NCI-H1930 (cell line): ENCODE measurements at places on chromosomes 6 and 20.

DNA sequence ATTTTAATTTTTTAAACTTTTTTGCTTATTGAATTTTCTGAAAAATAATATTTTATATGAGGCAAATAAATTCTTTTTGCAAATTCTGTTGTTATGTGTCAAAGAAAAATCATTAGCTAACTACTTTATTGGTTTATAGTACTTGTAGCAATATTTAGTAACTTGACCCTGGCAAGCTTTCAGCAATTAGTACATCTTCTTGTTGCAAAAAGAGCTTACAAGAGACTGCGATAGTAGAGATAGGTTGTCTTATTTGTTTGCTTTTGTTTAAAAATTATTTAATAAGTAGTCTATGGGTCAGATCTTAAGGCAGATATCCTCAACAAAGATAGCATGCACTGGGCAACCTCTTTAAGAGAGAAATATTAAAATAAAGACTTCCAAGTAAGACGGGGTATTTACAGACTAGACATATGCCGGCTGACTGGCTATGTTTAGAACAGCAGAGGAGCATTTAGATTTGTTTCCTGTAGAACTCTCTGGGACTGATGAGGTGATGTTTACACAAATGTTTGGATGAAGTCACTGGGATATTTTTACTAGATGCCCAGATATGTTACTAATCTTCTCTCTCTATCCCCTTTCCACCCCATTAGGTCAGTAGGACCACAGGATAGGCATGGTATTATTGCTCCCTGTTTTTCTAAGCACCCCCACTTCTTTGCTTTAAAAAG lies 25.0 kb downstream of the VGLL2 start:
- DNase-seq, result no peak

- no peak for DNase-seq
Observed at GRCh38 chr20:52864916-52865605, 107.1 kb upstream of the TSHZ2 start.

GRCh38 chr20:11060423-11061185 lies 386.8 kb upstream of the JAG1 start:
- no peak for DNase-seq

DNA sequence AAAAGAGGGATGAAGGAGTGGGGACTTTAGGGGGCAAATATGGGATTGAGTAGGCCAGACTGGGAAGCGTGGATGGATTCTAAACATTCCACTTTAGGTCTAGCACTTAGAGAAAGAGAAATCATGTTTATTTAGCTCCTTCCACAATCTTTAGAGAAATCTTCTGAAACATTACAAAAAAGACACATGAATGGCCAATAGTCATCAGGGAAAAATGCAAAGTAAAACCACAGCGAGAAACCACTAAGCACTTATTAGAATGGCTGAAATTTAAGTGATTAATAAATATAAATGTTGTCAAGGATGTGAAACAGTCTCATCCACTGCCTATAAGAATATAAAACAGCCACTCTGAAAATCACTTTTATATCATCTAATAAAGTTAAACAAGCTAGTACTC lies 46.9 kb downstream of the HLA-A start:
- DNase-seq, result no peak

DNA sequence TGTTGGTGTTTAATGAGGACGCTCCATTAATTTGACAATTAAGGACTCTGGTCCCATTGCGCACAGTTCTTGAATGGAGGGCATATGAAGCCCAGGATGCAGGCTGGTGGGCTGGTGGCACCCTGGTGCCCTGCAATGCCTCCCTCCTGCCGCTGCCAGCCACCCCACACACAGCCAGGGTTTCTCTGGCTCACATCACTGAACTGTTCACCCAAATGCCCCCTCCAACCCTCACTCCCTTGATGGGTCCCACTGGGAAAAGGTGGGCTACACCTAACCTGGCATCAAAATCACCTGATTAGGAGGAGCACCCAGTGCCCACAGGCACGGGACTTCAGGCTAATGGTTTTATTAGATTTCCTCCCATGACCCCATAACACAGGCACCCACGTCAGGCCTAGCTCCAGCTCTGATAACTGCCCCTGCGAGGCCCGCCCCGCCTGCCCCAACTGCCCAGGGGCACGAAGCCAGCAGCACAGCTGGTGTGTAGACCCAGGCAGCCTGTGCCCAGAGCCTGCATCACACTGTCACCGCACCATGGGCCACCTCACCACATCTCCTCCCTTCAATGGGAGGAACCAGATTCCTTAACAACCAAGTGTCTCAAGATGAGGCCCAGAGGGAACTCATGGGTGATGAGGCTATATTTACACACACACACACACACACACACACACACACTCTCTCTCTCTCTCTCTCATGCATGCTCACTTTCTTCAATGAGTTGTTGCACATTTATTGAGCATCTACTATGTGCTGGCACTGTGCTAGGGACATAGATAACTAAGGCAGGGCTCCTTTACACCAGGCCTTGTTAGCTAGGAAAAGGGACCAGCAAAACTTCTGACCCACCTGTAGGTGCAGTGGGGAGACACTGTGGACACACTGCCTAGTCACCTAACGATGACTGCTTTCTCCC lies 107.3 kb downstream of the NOL4L start:
- no peak for DNase-seq

- no peak for DNase-seq
Observed at GRCh38 chr6:128256095-128256494, 264.3 kb downstream of the PTPRK start.

- DNase-seq, result no peak
Observed at GRCh38 chr6:111445861-111446267, 37.2 kb downstream of the REV3L start.

DNA sequence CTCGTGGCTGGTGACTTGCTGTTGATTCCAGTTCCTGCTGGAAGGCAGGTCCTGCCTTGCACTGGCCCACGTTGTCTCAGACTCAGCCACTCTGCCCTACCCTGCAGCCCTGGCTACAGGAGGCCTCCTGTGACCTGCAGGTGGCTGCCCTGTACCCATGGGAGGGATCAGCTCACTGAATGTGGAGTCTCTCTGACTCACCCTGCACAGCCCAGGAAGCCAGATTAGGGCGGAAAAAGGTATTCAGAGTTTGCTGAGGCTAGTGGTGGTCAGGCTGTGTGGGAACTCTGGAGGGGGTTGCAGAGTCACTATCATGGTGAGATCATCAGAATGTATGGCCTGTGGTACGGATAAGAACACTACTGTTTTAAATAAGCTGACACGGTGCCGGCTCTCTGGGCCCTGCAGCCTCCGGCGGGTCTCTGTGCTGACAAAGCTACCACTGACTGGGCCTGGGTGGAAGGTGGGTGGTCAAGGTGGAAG lies 24.7 kb upstream of the PYGB start:
- DNase-seq, result no peak

DNA sequence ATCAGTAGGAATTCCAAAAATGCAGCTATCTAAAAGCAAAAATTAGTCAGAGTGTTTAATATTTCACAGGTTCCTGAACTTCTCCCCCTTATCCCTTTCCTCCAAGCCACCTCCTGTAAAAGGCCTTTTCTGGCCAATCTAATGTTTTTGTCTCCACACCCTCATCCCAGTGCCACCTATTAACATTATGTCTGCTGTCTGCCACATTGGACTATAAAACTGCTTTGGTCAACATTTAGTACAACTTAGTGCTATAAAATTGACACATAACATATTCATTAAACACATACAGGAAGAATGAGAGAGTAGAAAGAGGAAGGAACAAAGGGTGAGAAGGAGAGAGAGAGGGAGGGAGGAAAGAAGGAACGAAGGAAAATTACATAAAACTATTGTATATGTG lies 47.7 kb downstream of the MMUT start:
- DNase-seq, result no peak

- no peak for DNase-seq
Observed at GRCh38 chr6:154792761-154793160, 59.5 kb downstream of the SCAF8 start.

DNA sequence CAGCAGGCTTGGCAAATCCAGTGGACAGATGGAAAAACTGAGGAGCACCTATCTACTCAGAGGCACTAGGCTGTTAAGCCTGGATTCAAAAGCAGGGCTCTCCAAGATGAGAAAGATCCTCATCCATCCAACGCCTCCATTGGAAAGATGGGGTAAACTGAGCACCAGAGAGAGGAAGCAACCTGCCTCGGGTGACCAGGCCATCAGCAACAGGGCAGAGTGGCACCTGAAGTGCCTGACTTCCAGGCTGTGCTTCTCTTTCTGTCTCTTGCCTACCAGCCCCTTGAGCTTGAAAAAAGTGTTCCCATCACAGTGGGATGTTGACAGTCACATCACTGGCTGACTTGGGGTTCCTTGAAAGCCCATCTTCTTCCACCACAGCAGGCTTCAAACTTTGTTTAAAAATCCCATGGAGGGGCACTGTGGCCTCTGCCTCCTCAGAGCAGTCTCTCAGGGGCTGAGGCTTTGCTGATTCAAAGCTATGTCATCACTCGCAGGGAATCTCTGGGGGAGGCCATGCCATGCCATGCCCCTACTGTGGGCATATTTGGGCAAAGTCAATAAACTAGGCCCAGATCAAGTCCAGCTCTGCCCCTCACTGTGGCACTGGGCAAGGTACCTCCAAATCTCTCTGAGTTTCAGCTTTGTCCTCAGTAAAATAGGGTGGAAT lies 44.8 kb upstream of the TGM2 start:
- DNase-seq, result no peak

DNA sequence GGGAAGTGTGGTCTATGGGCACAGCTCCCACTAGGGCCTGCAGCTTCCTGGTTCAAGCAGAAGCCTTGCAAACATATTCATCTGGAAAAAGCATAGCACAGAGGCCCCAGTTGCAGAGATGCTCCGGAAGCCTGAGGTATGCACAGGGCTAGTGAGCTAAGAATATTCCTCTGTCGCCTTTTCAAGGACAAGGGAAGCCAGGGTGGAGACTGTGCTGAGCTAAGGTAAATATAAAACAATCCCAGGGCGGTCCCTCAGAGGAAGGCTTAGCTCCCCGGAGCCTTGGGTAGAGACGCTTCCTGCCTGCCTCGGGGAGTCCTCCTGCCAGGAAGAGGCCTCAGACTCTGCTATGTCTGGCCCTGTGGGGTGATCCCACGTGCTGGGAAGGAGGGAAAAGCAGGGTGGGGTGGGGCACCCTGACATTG lies 134.8 kb upstream of the FOXA2 start:
- DNase-seq, result no peak

- no peak for DNase-seq
Observed at GRCh38 chr6:142155895-142156757, 9.1 kb downstream of the VTA1 start.

DNA sequence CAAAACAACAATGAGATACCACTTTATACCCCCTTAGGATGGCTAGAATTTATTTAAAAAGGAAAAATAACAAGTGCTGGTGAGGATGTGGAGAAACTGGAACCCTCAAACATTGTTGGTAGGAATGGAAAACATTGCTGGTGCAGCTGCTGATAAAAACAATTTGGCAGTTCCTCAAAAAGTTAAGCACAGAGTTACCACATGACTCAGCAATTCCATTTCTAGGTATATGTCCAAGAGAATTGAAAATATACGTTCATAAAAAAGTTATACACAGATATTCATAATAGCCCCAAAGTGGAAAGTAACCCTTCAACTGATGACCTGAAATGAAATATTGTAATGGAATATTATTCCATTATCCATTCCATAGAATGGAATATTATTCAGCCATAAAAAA lies 55.0 kb downstream of the CD83 start:
- DNase-seq, result no peak

- DNase-seq, result no peak
Observed at GRCh38 chr6:21173678-21174077, 419.9 kb upstream of the SOX4 start.

DNA sequence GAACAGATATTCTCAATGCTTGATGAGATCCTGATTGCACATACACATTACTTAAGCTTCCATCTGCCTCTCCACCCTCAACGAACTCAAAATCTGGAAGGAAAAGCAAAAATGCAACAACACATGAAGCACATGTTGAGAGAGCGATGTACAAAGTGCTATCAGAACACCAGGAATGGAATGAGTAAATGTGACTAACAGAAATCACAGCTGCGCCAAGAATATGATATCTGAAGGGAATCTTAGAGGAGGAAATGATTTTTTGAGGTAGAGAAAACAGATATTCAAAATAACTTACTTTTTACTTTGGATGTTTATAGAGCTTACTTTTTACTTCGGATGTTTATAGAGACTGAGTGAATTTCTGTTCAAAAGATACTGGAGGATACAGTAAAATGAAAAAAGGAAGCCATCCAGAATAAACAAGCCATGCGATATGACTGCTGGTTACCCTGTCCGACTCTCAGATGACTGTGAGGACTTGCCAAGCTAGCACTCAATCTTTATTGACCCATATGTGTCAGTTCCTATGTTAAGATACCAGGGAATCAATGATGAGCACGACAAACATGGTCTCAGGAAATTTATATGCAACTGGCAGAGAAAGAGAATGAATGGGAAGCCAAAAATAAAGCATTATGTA lies 102.0 kb downstream of the SMLR1 start:
- no peak for DNase-seq

DNA sequence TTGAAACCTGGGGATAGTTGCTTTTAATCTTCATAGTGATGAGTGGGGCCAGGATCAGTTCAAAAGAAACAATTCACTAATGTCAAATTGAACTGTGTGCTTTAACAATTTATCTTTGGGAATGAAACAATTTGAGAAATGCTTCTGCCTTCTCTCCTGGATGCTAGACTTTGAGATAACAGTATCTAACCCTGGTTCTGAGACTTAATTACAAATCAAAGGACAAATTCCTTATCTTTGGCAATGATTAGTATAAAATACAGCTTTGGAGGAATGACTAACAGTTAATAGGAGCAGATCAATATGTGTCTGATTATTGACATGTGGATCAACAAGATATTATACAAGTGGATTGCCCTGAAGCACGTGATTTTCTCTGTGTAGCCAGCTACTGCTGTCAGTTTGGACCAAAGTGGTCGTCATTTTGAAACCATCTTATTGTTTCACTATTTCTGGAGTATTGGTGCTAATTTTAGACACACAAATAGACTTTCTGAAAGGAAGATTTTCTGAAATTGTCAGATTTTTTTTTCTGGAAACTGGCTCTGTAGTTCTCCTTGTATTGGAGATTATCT lies 6.2 kb upstream of the FLRT3 start:
- no peak for DNase-seq

DNA sequence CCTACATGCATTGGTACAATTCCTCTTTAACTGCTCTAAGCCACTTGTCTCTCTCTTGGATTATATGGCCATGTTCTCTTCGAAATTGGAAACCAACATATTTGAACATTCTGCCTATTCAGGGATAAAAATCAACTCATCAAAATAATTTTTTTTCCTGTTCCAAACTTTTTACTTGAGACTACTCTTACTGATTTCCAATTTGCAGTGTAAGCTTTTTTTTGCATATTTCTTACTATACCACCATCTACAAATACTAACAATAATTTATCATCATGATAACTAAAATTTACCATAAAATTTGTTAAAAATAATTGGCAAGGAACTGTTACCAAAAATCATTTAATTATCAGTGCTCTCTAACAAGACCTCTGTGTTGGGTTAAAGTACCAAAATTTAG lies 6.9 kb upstream of the FAM162B start:
- DNase-seq, result no peak

DNA sequence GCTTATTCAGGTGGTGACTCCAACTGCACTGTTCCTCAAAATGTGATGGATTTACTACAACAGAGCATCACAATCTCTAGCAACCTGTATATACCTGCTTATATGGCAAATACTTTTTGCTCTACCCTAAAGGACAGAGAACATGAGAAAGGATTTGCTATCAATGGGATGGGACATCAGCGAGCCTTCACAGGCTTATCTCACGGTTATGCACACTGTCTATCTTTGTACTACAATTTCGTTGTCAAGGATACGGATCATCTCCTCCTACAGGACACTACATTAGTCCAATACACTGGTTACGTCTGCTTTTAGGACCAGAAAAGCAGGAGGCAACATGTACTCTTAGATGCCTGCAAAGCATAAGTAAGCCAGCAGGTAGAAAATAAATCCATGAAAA lies 34.2 kb downstream of the STX7 start:
- DNase-seq, result no peak

- no peak for DNase-seq
Observed at GRCh38 chr6:153625089-153625488, 414.0 kb upstream of the OPRM1 start.
